HEK293T (cell line): ENCODE measurements at places on chromosomes 11 and 22.

GRCh38 chr11:30414806-30415205, 91.9 kb downstream of the ARL14EP start:
- DNase-seq, result no peak

GRCh38 chr11:73387594-73388264, 11.5 kb downstream of the RELT start:
- peak; percentile 55 for DNase-seq

DNA sequence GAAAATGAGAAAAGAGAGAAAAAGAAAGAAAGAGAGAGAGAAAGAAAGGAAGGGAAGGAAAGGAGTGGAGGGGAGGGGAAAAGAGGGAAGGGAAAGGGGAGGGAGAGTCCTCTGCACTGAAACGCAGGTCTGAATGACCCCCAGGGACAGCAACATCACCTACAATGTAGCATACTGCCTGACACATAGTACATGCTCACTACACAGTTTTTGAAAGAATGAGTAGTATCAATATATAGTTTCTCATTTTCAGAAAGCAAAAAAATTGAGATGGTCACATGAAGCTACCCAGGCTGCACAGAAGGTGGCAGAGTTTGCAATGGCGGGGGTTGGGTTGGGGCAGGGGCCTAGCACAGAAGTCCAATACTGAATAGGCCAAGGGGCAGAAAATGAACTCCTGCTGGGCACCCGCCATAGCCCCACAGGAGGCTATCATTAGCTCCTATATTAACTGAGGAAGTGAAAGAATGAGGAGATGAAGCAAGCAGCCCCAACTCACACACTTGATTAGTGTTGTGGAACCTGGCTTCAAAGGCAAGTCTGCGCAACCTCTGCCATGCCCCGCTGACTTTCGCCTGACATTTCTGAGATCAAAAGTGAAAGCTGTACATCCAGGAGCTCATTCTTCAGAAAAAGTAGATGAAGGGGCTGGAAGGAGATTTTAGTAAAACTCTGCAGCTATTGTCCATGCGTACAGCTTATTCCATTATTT, 241.2 kb upstream of the SYN3 start:
- no peak for DNase-seq

DNA sequence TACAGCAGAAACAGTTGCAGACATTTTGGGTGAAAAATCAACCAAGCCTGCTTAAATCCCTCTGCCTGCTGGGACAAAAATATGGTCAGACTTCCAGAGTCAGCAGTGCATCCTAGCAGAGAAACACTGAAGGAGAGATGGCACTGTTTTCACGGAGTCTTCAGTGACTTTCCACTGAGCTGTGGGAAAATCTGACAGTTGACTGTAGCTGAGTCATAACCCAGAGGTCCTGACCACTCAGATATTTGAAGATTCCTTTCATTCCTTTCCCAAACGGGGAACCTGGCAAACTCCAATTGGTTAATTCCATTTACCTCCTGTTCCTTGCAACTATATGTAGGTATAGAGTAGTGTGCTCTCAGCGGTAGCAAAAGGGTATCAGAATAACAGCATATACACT, 20.9 kb upstream of the UPB1 start:
- DNase-seq, result no peak

GRCh38 chr22:47210686-47211085, 448.2 kb downstream of the TBC1D22A start:
- no peak for DNase-seq

DNA sequence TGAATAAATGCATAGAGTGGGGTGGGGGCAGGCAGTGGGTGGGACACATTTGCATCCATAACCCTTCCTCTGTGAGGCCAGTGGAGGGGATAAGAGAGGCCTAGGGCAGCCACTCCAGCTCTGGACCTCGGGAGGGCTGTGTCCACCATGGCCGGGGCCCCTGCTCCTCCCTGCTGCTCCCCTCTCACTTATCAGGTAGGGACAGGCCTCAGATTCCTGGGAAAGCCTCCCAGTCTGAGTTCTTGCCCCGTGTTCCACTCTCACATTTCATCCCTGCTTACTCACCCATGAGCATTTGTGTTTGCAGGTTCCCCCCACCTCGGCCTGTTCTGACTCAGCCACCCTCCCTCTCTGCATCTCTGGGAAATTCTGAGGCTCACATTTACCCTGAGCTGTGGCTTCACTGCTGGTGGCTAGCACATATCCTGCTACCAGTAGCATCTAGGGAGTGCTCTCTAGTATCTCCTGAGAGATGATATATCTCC, 128.7 kb upstream of the TOP3B start:
- no peak for DNase-seq

DNA sequence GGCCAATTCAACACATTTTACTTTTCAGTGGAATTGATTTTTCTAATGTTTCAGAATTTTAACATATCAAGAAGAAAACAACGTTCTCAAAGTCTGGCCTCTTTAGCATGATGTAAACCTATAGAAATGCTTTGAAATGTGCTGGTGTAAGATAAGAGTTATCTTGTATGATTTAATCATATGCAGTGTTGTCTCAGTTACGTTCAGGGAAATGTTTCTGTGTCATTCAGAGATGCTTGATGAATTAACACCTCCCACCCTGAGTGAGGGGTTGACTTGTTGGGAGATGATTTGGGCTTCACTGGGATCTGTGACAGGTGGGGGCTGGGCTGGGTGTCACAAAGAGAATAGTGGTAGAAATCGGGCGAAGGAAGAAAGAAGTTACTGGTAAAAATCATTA, 15.7 kb upstream of the MYO18B start:
- DNase-seq, result no peak

GRCh38 chr11:66017321-66017720, 5.5 kb downstream of the CST6 start:
- DNase-seq, result no peak

DNA sequence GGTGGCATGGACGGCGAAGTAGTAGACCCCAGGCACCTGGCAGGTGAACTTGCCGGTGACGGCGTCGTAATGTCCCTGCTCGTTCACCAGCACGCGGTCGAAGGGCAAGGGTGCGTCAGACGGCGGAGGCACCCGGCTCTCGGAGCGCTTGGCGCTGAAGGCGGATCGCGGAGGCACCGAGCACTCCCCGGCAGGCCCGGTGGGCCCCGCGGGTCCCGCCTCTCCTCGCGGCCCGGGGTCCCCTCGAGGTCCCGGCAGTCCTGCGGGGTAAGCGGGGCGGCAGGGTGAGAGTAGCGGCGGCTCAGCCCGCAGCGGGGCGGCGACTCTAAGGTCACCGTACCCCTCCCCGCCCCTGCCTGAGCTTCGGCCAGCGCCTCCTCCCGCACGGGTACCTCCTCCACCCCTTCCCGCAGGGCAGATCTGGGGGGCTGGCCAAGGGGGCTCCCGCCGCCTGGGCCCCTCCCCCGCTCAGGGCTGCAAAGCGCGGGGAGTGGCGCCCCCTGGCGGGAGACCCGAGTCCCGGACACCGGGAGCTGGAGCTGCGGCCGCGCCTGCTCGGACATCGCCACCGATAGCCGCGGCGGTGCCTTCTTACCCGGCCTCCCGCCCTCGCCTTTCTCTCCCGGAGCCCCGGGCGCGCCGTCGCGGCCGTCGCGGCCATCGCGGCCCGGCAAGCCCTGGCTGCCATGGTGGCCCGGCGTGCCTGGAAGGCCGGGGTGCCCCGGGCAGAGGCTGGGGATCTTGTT, 921 bp downstream of the C1QTNF5 start:
- DNase-seq, result peak; percentile 54

DNA sequence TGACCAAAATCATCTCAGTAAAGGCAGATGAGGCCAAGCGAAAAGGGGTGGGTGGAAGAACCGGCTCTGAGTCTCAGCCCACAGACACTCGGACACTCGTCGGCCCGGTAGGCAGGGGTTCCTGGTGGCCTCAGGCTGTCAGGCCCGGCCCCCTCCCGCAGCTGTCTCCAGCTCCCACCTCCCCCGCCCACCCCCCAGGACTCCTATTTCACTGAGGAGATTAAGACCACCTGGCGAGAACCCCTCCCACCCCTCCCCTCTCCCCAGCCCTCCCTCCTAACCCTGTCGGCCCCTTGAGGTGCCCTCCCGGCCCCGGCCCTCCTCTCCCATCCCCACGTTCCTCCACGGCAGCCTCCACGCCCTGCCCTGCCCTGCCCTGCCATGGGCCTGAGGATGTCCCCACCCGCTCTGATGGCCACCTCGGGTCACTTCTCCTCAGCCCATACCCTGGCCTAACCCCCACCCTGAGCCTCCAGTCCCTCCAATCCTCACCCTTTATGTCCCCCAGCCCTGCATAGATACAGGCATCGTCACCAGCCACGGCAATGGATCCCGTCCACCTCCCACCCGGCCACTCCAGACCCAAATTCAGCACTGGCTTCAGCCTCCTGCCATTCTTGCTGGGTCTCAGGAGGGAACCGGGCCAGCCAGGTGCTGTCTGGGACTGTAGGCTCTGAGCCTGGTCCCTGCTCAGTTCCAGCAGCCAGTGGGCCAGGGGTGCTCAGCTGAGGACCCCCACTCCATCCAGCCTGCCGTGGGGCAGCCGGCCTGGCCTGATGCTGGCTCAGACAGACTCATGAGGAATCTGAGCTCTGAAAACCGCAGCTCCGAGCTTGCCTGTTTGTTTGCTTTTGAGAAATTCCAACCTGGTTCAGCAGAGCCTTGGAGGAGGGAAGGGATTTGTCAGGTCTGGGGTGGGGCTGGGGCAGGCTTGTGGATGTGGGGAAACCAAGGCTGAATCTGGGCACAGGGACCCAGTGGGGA, 9.8 kb upstream of the TBX1 start:
- no peak for DNase-seq

DNA sequence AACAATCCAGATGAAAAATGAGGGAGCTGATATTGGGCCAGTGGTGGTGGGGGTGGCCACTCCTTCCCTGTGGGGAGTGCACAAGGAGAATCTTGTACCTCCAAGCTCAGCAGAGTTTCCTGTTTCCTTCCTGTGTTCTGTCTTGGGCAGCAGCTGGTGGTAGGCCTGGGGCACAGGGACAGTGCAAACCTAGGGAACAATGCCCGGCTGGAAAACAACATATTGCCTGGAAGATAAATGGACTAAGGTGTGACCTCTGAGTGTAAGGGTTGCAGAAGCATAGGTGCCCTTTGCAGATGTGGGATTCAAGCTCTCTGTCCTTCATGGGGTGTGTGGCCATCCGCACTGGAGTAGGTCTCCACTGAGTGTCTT, 5.8 kb upstream of the JAM3 start:
- no peak for DNase-seq

DNA sequence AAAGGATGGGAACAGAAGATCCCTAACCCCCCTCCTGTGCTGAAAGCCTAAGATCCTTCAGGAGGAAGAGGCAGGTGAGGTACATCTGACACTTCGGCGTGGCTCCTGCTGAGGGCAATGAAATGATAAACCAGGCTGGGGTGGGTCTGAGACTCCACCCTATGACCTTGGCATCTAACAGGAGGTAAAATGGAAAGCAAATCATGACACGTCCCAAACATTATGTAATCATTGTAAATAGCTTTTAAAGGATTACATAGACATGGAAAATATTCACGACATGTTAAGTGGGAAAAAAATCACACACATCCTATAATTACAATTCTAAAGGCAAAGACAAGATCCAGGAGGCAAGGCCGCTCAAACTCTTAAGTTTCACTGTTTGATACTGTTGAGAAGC, 70.5 kb downstream of the LINC01488 start:
- no peak for DNase-seq

DNA sequence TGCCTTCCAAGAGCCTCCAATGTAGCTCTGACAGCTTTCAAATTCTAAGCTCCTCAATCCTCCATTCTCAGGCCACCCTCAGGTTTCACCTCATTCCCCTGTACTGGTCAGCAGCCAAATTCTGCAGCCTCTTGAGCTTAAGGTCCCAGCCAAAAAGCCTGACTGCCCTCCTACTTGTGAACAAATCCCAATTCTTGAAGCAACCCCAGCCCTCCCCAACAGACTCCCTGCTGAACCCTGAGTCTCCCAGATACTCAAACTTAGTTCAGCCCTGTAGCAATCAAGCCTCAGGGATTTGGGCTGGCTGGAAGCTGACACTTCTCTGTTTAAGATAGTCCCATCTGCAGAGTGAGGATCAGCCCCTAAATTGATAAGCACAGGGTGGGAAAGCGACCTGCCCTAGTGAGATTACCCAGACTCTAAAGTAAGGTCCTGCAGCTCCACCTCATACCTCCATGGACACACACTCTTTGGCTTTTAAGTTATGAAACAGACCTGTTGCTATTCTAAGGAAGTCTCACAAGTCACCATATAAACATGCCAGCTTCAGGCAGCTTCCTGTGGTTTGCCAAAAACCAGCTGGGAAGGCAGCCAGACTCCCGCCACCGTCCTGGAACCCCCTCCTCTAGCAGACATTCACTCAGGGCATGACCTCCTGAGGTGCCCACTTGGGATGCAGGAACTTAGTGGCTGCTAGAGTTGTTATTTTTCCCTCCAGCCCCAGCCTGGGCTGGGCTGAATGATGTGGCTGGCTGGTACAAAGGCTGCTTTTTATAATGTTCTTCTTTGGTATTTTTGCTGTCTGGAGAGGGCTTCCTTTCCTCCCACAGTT, 82.5 kb upstream of the PICALM start:
- DNase-seq, result no peak

DNA sequence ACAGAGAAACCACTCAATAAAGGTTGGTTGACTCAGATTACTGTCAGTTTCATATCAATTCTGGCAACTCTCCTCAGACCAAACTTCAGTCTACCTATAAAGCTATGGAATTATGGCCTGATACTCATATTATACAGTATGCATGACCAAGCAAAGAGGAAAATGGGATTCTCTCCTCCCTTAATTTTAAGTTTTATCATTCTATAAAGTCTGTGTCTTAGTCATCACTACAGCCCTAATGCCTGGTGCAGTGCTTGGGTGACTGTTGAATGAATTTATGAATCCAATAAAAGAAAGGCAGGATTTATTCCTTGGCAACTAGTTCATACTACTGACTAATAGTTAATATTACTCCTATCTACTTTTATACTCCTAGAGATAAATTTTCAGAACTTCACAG, 37.6 kb upstream of the GRAMD1B start:
- DNase-seq, result no peak

DNA sequence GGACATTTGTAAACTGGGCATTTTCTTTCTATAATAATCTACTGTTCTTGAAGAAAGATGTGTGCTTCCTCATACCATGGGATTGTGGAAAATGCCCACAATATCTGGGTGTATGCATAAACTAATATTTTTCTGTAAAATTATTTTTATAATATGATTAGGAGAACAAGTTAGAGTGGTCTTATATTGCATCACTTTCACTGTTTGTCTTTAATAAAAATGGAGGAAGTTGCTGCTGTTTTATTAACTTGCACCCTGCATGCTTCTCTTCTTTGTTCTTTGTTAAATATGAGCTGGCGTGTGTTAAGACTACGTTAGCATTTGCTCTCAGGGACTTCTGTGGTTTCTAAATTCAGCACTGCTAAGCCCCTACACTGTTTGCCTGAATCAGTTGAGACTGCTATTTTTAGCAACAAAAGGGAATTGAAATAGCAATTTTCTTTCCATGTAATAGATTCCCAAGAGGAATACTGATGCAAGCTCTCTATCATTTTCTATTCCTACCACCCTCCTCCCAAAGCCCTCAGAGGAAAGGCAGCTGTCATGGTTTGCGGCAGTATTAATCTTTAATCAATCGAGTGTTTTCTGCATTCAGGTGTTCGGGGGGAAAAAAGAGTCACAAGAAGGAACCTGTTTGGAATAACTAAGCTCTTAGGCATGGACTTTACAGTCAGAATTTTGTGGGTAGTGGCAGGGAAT, 56.1 kb downstream of the HSD17B12 start:
- DNase-seq, result no peak
